ENCODE measurements at places on chromosomes 12 and 14.

- DNase-seq: no peak
These were observed 107.3 kb upstream of the MDM1 start for GRCh38 chr12:68439368-68440045.

DNA sequence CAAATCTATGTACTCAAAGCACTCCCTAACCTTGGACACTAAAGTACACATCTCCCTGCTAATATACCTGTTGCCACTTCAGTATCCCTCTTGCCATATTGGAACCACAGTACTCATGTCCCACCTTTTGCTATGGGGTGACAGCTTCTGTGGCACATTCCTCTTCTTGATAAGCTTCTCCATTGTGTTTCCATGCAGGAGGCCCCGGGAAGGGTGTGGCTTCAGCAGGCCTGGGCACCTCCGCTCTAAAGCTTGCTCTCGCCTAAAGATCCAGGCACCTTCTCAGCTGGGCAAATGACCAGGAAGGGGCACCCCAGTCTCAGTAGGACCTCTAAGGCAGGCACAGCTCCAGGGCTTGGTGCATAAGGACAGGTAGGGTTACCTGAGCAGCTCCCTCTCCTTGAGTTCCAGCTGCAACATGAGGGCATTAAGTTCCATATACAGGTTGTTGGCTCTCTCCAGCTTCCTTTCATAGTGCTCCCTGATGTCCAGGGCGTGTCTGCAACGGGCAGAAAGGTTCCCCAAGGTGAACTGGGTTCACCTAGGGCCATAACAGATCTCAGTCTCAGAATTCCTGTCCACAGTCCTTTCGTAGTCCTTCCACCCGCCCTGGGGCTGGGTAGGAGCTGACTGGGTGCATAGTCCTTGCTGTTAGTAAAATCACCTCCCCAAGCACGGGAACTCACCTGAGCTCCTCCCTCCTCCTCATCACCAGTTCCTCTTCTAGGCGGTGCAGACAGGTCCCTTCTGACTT is 15.9 kb downstream of the MAP3K12 start:
- no peak for DNase-seq

DNA sequence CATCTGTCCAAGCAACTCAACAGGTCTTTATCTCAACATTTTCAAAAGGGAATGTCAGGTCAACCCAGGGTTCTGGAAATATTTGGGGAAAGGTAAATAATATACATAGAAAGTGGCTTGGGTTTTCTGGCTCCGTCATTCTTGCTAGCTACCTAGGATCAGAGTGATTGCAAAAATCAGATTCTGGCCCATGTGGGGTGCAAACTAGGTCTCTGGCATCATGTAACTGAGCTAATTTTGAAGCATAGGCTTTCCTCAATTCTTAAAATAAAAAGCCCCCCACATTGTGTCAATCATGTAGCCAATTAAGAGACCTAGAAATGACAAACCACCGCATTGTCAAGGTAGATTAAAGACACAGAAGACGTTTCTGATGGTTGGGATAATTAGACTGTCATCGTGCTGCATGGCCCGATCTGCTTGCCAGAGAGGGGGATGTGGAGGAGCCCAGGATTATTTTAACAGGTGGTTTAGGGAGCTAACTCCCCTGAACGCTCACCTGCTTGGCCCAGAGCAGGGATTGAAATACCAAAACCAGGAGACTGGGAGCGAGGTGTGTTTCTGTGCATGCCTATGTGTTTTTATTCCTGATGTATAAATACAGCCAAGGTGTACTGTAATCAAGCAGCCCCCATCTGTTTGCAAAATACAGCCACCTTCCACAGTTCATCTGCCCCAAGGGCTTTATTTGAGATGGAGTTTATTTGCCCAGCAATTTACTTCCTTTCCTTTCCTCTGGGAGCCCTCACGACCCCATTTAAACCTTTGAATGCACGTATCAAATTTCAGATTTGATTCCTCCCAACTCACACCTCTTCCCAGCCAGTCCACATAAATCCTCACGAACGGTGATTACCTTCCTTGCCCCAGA is 189.5 kb downstream of the TTC8 start:
- DNase-seq: no peak

GRCh38 chr12:22014783-22015144 is 31.3 kb upstream of the CMAS start:
- no peak for DNase-seq

DNA sequence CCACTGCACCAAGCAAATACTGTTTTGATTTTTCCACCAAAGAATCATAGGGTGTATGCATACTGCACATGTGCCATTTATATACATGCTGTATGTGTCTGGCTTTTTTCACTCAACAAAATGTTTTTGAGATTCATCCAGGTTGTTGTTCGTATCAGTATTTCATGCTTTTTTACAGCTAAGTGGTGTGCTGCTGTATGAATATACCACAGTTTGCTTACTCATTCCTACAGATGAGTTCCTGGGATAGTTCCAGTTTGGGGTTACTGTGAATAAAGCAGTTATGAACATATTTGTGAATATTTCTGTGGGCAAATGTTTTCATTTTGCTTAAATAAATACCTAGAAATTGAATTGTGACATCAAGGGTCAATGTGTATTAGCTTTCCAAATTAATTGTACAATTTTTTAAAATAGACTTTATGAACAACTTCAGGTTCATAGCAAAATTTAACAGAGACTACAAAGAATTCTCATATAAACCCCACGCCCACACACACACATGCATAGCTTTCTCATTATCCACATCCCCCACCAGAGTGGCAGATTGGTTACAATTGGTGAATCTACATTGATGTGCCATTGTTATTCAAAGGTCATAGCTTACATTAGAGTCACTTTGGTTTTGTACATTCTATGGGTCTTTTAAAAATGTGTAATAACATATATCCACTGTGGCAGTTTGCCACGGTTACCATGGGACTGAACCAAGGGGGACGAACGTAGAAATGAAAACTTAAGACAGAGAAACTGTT is 6.9 kb upstream of the KRT6A start:
- DNase-seq: no peak

- no peak for DNase-seq
These were observed at the start of gene CPNE8 for GRCh38 chr12:38905480-38906351. Gene CPNE8 (minus strand): TSS chr12:38905591. CDS start chr12:38905534, 57 bp downstream.

DNA sequence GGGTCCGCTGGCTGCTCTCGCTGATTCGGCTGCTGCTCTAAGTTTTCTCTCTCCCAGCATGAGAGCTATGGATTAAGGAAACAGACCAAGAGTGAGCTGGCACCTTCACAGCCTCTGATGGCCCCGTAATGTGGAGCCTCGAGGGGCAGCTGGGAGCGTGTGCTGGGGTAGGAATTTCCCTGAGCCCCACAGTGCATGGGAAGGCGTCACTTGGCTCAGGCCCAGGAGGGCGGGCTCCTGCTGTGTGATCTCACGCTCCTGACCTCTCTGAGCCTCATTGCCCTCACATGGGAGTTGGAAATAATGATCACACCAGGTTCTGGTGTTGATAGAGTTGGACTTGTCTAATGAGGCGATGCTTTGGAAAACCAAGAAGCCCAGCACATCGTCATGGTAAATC is 238.6 kb upstream of the CRY1 start:
- DNase-seq: no peak

DNA sequence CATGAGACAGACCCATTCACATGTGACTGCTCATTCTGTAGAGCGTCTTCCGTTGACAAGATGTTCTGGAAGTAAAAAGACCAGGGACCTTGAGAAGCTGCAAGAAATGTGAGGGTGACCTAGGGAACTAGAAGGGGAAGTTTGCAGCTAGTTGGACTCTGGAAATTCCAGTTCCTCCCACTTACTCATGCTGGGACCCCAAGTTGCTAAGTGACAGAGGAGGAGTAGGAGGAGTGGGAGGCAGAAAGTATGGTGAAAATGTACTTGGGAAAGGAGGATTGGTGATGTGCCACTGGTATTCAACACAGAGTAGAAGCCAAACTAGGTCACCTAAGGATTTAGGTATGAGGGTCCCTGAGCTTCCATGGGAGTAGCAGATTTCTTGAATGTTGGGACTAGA is 132.4 kb downstream of the KCNA5 start:
- no peak for DNase-seq

- DNase-seq: no peak
These were observed 45.4 kb downstream of the RPH3A start for GRCh38 chr12:112836736-112837628.

GRCh38 chr14:63666335-63666734 is 24.7 kb upstream of the WDR89 start:
- no peak for DNase-seq

- peak; percentile 58 for DNase-seq
These were observed 357.5 kb downstream of the FSCB start for GRCh38 chr14:44149597-44149996.

DNA sequence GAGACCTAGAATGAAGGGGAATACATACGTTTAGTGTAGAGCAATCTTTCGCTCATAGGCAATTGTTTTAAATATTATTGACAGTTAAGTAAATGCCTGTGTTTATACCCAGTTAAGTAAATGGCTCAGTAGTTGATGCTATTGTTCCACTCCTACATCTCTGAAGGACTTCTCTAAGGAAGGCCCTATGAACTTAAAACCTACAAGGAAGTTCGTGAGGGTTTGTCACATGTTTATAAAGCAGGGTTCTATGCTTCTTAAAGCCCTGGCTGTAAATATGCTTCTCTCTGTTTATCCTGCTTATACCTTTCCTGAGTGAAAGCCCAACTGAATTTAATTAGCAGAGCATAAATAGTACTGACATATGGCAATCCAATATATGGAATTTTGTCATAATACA is 282.1 kb upstream of the NPAS3 start:
- DNase-seq: no peak

- DNase-seq: no peak
These were observed 159.3 kb downstream of the SLC25A21 start for GRCh38 chr14:37013078-37013477.

- DNase-seq: no peak
These were observed 7.5 kb downstream of the FOXG1 start for GRCh38 chr14:28773861-28774691.

GRCh38 chr14:106044949-106045596 is 518.7 kb downstream of the TMEM121 start:
- DNase-seq: peak; percentile 69

- no peak for DNase-seq
These were observed 164.9 kb upstream of the SLC38A2 start for GRCh38 chr12:46537387-46537955.

DNA sequence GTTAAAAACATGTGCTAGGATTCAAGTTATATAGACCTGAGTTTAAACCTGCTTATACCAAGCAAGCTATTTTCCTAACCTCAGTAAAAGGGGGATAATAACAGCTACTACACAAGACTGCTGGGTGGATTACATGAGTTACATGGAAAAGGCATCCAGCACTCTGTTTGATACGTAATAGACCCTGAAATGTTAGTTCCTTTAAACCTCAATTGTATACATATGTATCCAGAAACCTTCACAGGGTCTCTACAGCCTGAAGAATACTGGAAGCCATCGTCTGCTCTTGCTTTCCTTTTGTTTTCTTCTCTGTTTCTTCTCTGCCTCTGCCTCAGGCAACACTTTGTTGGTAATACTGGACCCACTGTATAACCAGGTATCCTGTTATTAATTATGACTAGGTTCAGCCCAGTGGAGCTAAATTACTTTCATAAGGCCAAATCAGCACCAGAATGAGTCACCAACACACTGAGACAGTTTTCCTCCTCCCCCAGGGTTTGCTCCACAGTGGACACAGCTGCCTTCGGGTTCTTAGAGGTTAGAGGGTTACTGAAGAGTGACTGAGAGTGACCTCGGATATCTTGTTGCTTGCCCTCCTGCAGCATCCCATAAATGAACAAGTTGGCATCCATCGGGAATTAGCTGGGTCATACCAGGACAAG is 127.1 kb downstream of the CAPZA3 start:
- no peak for DNase-seq

DNA sequence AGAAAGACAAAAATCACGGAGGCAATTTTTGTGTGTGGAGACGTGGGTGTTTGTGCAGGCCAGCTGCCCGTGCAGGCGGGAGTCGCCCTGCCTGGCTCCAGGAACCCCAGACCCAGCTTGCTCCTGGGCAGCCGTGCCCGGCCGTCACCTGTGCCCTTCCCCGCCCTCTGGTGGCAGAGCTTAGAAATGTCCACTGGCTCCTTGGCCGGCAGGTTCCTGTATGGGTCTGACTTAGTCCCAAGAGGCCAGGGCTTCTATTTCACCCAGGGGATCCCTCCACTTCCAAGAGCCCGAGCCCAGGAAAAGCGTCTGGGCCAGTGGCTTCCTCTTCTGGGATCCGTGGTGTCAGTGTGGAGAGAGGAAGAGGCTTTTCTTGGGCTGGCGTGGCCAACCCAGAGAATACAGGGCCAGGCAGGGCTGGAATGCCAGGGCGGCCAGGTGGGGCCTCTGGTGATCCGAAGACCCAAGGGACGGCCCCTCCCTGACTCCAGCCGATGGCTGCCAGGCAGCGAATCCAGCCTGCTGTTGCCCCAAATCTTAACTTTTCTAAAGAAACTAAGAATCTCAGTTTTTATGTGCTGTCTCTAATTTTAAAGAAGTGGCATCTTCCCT is 120.9 kb downstream of the TMEM132C start:
- no peak for DNase-seq

- peak; percentile 27 for DNase-seq
These were observed 30.5 kb downstream of the ANAPC7 start for GRCh38 chr12:110373025-110373424.

DNA sequence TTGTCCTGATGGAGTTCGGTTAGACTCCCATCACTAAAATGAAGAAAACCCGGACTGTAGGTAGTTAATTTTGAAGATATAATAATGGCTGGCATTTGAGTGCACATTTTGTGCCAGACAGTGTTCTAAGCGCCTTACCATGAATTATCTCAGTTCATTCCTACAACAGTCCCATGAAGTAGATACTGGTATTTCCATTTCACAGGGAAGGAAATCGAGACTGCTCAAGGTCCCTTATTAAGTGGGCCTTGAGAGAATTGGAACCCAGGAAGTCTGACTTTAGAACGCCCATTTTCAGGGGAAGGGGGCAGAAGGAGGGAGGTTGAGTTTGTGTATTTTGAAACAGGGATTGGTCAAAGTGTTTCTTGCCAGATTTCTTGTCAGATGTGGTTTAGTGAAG is 855 bp downstream of the MNAT1 start:
- DNase-seq: no peak

DNA sequence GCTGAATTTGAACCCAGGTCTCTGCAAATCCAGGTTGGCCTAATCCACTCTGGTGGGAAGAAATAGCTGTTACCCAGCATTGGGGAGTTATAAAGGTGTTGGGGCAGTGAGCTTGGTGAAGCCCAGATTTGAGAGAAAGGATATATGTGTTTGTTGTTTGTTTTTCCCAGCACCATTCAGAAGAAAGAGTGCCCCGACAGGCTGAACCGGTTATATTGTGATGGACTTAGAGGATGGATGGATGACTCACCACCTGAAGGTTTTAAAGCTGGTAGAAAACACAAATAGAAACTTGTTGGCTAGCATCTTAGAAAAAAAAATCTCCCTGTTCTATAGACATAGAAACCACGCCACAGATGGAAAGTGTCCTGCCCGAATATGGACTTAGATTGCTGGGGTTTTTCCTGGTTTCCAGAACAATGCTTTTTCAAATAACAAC is 404.6 kb downstream of the MED13L start:
- DNase-seq: no peak

- DNase-seq: no peak
These were observed 775.7 kb downstream of the SLC6A15 start for GRCh38 chr12:84136862-84137367.

DNA sequence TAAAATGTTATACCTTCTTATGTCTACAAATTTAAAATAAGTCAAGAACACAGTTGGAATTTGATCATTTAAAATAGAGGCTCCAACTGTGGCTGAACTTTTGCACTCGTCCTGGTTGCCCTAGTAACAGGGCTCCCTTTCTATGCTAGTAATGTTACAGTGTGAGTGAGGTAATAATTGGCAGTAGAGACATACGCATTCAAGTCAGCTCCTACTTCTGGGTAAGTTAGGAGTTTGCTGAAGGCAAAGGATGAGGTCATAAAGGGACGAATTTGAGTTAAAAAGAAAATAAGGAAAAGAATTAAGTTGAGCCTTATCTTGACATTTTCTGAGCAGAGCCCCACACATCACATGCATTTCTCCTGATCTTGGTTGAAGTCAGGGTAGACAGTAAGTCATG is 129.1 kb downstream of the TMEM117 start:
- DNase-seq: no peak

Data from NCI-H1694 (cell line).